Stimulated activated CD8-positive, alpha-beta memory T cell treated with anti-CD3 and anti-CD28 coated beads, Interleukin-15, amount 100 ng/mL, for 4 hours (primary cell): ENCODE measurements at places on chromosomes 3 and 15.

GRCh38 chr15:51237816-51238215 lies 100.6 kb downstream of the CYP19A1 start:
- no peak for DNase-seq

DNA sequence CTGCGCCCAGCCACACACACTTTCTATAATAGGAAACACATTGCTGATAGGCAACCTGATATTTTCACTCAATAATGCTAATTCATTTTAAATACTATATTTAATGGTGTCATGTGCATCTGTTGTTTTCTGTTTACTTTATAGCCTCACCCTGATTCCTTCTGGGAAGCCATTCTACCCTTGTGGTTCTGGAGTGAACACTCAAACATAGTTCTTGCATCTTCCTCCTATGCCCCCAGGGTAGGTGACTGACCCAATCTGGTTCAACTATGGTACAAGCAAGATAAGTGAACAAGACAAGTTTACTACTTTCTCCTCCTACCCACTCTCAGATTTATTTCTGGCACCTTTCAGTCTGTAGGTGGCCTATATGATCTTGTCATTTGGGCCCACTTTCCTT lies 4.3 kb upstream of the SCG3 start:
- no peak for DNase-seq

DNA sequence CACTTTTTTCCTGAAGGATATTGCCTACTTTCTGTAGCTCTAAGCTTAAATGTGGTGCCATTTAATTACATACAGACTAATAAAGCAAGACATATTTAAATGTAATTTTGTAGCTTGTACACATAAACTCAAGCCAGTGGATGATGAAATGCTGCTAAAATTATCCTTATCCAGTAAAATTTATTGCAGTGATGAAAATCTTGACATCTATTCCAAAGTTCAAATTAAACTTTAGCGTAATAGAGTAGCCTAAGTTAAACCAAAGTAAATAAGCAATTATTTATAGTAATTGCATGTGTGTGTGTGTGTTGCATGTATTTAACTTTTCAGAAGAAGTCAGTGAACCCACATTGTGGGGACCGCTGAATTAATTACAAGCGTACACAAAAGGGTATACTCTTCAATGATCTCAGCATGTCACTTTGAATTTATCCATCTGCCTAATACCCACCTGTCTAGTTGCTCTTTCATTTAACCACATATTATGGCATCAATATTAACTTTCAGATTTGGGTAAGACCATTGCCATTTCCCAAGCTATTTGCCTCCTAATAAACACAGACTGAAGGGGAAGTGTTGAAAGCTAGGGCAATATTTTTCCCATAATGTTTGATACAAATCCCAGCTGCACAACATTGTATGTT lies 85.0 kb downstream of the MECOM start:
- no peak for DNase-seq

DNA sequence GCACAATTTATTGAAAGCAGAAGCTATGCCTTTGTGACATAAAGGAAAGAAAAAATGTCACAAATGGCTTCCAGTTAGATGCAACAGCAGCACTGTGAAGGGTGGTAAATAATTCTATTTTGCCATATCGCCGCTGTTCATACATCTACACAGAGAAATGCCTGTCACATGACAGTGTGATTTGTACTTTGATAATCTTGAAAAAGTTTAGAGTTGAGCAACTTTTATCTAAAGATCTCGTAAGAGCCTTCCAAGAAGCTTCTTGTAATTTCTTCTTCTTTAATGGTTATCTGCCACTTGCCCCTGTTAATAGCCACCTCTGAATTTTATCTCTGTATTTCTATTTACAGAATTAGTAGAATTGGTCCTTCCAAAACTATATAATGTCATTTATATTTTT lies 192.3 kb downstream of the ATP8B4 start:
- DNase-seq, result no peak

GRCh38 chr3:172678068-172678467 lies 32.8 kb downstream of the NCEH1 start:
- no peak for DNase-seq

DNA sequence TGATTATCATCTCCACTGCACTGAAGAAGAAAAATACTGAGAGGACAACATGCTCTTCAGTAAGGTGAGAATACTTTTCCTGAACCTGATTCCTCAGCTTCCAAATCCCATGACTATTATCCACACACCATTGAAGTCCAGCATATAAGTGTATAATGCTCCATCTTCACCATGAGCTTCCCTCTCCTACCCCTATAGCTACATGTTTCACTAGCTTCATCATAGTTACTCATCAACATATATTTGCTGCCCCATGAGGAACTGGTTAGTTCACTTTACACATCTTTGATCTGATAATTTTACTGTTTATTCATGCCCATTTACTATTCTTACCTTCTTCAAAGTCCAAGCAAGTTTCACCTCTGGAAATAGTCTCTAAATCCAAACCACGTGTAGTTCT lies 908.5 kb upstream of the SEMA6D start:
- DNase-seq, result no peak

DNA sequence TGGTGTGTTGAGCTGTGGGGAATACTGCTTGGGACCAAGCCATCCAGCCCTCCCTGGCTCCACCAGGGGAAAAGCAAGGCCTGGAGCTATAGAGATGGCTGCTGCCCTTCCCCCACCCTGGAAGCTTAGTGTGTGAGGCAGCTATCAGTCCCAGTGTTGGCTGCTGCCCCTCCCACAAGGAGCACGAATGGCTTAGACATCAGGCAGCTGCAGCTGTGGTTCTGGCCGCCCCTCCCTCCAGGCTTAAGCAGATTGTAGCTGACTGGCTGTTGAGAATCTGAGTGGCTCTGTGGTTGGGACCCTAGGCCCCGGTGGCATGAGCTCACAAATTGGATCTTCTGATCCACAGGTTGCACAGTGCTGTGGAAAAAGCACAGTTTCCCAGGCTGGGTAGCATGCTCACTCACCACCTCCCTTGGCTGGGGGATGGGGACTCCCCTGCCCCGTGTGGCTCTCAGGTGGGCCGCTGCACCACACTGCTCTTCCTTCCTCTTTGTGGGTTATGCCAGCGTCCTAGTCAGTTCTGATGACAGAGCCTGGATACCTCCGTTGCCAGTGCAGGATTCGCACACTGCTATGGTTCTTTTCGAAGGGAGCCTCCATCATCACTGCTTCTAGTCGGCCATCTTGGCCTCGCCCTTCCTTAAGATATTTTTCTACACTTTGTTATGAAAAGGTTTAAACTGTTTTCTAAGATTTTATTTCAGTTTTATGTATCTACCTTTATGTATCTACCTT lies 21.2 kb upstream of the SUCNR1 start:
- no peak for DNase-seq

DNA sequence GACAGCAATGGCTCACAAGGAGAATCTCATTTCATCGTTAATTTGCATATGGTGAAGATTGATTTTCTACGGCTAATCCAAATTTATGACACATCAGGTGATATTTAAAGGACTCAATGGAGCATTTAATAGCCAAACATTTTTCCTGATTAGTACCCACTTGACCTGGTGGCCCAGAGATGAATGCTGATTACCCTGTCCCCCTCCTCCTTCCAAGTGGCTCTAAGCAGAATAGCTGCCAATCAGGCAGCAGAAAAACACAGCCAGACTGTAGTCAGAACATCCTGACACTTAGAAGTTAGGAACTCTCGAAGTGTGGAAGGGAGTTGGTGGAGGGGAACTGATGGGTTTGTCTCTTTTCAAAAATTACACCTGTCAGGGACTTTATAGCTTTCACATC lies 302.5 kb downstream of the ZNF621 start:
- no peak for DNase-seq

DNA sequence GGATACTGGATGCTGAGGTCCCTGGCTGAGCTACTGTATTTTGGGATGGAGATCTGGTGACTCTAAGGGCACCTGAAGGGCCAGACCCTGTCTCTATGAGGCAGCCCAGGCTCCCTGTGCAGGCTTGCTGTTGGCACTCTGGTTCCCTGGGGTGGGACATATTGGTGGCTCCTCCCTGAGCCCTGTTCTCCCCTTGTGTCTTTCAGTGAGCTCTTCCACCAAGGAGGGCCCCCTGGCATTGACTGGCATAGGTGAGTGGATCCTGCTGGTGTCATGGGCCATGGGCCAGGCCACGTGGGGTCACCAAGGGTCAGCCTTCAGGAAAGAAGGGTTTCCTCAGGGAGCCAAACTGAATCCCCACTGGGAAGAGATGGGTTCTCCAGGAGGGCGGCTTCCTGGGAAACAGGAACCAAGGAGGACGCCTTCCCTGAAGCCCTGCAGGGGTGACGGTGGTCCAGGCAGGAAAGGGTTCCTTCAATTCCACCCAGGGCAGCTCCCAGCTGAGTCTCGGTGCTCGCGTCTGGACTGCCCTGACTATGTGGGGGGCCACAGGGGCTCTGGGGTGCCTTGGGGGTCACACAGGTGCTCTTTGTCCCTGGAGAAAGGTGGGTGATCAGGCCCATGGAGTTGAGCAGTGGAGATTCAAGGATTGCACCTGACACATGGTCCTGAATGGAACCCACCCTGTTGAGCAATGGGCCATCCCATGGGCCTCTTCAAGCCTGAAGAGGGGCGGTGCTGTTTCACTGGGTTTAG lies 220.4 kb downstream of the SNRPN start:
- DNase-seq, result no peak

DNA sequence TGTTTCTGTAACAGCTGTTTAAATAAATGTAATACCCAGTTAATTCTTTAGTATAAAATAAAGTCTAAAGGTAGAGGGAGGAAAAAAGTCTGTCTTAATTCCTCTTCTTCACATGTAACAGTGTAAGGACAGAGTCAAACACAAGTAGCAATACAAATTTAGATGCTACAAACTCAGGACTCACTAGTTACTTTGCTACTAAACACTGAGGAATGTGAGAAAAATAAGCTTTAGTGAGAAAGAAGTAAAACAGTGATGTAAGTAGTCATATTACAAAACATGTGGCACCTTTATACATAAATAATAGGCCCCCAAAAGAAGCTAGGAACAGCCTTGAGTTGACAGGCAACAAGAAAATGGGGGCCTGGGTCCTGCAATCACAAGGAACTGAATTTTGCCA lies 113.0 kb downstream of the TBC1D5 start:
- no peak for DNase-seq

DNA sequence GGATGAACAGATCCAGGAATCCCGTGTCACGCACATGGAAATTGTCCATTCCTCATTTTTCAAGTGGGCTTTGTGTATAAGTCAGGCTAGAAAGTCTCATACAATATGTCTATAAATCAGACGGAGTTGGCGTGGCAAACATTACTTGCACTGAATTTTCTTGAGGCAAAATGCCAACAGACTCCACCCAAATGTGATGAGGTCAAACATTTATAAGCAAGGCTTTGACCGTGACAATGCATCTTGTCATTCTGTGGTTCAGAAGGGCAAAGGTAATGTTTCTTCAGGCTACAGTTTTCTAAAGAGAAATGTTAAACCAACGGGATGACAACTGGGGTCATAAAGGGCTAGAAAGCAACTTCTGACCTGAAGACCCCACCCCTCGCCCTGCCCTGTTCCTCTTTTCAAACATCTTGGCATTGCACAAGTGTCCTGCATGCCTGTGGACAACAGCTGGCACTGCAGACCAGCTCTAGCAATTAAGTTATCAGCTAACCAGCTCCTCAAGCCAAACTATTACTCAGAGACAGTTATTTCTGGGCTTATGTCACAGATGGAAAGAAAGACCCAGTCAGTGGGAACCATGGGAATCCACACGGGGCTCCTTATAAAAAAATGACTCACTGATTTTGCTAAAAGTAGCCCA lies 36.5 kb upstream of the SPTBN5 start:
- DNase-seq, result no peak

- DNase-seq, result no peak
These were observed 455.3 kb upstream of the ALCAM start for GRCh38 chr3:104911376-104911775.

DNA sequence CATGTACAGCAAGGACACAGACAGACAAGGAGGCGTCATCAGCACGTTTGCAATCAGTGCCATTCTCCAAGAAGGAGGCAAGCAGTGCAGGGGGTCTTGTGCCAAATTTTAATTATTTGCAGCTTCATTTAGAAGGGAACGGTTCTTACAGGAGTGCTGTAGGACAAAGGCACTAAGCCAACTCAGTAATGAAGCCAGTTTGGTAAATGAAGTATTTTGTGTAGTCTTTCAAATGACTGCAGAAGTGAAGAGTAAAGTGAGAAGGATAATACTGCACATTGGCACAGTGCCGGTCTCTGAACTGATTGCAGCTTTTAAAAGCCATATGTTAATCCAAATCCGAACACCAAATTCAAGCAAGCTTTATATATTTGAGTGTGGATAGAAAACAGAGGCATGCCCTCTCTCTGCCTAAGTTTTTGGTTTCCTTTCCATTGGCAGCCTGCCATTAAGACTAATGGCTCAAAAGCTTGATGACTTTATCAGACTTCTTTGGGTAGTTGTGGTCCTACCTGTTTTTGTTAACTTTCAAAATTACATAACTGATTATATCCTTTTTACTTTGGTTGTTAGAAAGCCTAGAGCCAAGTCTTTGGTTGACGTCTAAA lies 101.3 kb downstream of the SENP2 start:
- no peak for DNase-seq

DNA sequence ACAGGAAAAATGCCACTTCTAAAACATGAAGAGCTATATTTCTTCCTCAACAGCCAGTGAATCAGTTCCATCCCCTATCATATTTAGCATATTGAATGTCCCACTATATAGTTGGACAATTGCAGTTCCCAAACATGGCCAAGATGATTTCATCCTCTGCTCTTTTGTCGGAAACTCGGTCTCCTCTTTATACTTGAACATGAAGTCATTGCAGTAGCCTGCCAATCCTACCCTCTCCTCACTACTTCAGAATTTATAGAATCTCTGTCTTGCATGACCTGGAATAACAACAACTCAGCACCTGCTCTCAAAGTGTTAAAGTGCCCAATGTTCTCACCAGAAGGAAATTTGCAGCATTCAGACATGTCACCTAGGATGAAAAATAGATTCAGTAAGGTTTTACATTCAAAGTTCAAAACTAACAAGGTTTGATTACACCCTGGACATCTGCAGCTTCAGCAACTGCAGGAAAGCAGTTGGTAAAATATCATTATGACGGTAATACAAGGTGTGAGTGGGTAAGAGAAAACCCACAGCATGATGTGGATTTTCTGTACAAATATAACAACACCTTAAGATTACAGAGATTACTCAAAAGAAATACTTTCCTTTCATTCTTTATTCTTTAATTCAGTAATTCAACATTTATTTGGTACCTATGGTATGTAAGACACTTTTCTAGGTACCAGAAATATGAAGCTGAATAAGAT lies 52.5 kb downstream of the TP63 start:
- DNase-seq, result no peak

DNA sequence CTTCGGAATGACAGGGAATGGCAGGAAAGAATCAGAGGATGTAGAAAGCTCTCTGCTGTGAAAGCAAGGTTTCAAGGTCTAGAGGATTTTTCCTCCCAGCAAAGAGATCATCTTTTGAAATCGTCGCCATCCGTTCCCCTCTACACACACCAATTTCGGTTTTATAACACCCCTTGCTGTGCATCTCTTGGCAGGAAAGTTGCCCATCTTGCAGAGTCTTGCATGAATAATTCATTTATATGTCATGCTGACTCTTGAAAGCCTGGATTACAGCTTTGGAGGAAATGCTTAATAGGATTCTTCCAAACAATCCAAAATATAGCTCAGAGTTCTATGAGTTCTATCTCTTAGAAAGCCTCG lies 262.7 kb downstream of the CHL1 start:
- no peak for DNase-seq
